ENCODE measurements at places on chromosomes 1 and 21. TPM values are rescaled to one million over a fixed set of nuclear protein-coding genes. Genes with fewer than 3 reads are reported as not detected.

Gene DCST2
- polyA plus RNA-seq: 0.78 TPM

Gene FAM72D
- 2.5 TPM for polyA plus RNA-seq

Gene ENAH
- polyA plus RNA-seq: 97.9 TPM

Gene CAMK1G
- polyA plus RNA-seq: 6.3 TPM

Gene LINGO4
- polyA plus RNA-seq: not detected

Gene KRTAP12-2
- not detected for polyA plus RNA-seq
